ENCODE measurements at places on chromosomes 4 and X.
A peak's percentile ranks its signal among the peaks of the same experiment; 100 is the strongest.

GRCh38 chr4:186881521-186882220 is 158.0 kb upstream of the FAT1 start:
- no peak for DNase-seq

GRCh38 chr4:154714339-154715040 is 29.3 kb upstream of the LRAT start:
- DNase-seq = no peak

- DNase-seq = no peak
Observed at GRCh38 chrX:10781847-10782530, 161.6 kb upstream of the MID1 start.

GRCh38 chrX:119817130-119817690 is 25.8 kb upstream of the RPL39 start:
- DNase-seq = no peak

DNA sequence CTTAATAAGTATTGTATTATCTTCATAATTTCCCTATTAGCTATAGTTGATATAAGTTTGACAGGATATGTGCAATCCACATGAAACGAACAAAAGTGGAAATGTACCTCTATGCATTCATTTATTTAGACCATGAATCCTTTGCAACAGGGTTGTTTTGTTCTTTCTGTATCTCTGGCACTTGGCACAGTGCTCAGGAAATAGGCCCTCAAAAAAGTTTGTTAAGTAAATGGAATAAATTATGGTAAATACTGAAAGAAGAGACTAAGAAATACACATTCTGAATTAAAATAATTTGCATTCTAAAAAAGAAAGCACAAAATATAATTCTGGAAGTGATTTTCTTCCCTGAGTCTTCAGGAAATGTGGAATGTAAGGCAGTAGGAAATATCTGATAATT is 39.3 kb downstream of the TAPT1 start:
- no peak for DNase-seq

GRCh38 chrX:147838465-147839131 is 73.1 kb upstream of the FMR1 start:
- DNase-seq = no peak

DNA sequence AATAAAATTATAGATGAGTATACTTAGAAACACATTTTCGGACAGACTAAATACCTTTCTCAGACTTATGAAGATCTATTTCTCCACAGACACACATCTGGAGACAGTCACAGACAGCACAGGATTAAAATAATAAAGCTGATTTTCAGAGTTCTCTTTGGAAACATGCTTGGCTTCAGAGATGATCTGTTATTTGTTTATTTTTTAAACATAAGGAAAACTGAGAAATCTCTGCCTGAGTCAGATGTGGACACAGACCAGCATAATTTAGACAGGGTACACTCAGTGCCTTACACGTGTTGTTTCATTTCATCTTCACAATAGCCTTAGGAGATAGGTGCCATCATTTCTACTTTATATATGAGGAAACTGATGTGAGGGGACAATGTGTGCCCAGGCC is 92.1 kb downstream of the SLC9A7 start:
- DNase-seq = no peak

DNA sequence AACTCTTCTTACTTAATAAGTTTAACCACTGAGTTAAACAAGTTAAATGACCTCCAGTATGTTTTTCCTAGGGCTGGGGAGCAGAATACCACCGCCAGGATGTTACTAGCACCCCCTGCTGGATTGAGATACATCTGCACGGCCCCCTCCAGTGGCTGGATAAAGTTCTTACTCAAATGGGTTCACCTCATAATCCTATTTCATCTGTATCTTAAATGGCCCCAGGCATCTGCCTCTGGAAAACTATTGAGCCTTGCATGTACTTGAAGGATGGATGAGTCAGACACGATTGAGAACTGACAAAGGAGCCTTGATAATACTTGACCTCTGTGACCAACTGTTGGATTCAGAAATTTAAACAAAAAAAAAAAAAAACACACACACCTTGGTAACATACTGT is 61.5 kb upstream of the MMAA start:
- DNase-seq = peak; percentile 17

DNA sequence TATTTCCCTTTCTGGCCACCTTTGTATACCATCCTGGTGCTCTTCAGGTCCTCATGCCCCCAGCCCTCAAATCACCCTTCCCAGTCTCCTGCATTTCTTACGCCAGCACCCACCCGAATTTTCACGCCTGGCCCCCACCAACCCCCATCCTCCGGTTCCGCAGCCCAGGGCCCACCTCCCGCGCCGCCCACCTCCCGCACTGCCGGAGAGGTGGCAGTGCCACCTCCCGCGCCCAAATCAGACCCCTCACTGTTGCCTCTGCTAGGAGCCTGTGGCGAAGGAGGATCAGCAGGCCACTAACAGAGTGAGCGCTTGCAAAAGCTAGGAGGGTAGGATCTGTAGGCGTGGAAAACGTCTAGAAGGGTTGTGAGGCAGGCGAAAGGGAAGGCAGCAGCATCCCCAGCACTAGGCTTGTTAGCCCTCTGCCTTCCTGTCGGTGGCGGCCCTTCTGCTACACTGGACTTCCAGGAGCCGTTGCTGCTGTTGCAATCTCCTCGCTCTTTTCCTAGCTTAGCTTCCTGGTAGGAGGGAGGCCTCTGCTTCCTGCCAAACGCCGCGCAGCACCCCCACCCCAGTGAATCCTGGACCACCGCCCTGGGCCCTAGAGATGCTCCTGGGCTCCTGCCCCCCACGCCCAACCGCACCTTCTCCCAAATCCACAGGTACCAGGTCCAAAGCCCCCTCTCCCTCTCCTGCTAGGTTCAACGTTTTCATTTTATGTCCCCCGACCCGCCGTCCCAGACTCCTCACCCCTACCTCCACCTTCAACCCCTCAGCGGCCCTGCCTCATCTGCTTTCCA is 51.0 kb downstream of the SPIN2B start:
- no peak for DNase-seq

- peak; percentile 12 for DNase-seq
Observed at GRCh38 chr4:183099537-183100297, 660 bp downstream of the WWC2 start.

DNA sequence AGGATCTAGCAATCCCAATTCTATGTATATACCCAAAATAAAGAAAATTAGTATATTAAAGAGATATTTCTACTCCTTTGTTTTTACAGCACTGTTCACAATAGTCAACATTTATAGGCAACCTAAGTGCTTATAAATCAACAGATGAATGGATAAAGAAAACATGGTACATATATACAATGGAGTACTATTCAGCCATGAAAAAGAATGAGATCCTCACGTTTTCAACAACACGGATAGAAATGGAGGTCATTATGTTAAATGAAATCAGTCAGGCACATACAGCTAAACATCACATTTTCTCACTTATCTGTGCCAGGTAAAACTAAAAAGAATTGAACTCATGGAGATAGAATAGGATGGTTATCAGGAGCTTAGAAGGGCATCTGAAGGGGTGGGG is 45.6 kb upstream of the PABPC5 start:
- DNase-seq = no peak

GRCh38 chr4:107183155-107183774 is 147.2 kb upstream of the DKK2 start:
- DNase-seq = peak; percentile 7

- DNase-seq = no peak
Observed at GRCh38 chr4:123417813-123418212, 21.2 kb downstream of the SPRY1 start.

DNA sequence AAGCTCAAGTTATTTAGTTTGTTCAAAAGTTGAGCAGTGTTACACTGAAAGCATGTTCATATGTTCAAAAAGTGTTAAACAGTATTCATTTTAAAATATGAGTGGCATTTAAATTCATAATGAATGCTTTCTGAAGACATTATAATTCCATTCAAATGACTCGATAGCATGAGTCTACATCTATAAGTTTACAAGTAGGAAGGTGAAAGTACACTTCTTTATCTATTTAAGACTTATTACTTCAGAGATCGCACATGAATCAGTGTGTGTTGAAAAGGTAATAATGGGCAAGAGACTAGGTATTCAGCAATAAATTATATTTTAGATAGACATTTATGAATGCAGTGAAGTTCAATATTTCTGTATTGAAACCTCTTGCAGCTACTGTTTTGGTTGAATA is 456.1 kb downstream of the GRXCR1 start:
- no peak for DNase-seq

- no peak for DNase-seq
Observed at GRCh38 chrX:20374900-20375438, 108.3 kb upstream of the RPS6KA3 start.

DNA sequence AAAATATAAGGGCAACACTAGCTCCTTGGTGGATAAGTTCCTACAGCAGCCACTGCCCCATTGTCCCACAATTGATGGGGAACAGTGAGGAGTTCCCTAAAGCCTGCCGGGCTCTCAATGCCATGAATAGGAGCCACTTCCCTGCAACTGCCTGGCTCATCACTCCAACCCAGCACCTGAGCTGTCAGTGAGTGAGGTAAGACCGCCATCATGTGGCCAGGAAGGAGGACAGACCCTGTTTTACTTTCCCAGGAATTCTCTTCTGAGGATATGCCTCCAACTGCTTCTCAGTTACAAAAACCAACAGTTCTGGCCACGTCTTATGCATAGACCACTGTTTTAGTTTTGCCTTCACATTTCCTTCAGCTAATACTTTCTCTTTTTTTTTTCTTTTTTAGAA is 45.5 kb downstream of the SRPX start:
- DNase-seq = no peak

GRCh38 chrX:41607264-41607832 is 81.4 kb upstream of the GPR34 start:
- no peak for DNase-seq

GRCh38 chr4:30717208-30718020 is 2.8 kb upstream of the PCDH7 start:
- no peak for DNase-seq

GRCh38 chrX:132292793-132293192 is 73.5 kb upstream of the RAP2C start:
- DNase-seq = no peak

- DNase-seq = peak; percentile 79
Observed at GRCh38 chrX:151393514-151393913, 3.5 kb upstream of the VMA21 start.

DNA sequence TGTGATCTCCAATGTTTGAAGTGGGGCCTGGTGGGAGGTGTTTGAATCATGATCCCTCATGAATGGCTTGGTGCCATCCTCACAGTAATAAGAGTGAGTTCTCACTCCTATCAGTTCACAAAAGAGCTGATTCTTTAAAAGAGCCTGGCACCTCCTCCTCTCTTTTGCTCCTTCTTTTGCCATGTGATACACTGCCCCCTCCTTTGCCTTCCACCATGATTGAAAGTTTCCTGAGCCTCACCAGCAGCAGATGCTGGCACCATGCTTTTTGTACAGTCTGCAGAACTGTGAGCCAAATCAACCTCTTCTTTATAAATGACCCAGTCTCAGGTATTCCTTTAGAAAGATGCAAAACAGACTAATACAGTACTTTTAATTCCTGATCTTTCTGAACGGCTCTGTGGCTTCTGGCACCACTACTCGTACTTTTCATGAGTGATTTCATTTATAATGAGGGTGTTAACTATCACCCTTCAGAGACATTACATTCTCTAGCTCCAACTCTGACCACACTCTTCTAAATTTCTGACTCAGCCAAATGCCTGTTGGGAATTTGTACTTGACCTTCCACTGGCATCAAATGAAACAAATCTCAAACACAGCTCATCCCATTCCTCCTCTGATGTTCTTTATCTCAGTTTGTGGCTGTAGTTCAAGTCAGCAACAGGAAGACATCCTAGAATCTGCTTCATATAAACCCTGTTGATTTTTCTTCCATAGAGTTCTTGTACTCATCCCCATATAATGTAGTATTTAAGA is 4.2 kb downstream of the UFSP2 start:
- DNase-seq = no peak

GRCh38 chrX:132227383-132228112 is 8.3 kb upstream of the RAP2C start:
- DNase-seq = no peak

GRCh38 chr4:87978681-87979080 is 3.2 kb downstream of the SPP1 start:
- no peak for DNase-seq

GRCh38 chrX:69919749-69920148 is 130.0 kb downstream of the AWAT2 start:
- DNase-seq = no peak

DNA sequence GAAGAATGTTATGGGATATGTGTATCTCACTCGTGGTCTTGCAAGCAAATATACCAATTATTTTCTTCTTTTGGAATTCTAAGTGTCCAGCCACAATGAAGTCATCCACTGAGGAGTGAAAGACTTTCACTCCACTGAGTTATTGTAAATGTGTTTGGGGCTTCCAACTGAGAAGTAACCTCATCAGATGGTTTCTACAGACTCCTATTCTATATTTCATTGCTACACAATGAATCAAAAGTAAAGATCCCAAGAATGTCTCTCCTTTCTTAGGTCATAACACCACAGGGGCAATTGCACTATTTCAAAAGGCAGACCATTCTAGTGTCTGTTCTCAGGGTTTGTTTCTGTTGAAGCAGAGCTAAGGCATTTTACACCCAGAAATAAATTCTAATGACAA is 12.3 kb upstream of the VCX2 start:
- DNase-seq = no peak

DNA sequence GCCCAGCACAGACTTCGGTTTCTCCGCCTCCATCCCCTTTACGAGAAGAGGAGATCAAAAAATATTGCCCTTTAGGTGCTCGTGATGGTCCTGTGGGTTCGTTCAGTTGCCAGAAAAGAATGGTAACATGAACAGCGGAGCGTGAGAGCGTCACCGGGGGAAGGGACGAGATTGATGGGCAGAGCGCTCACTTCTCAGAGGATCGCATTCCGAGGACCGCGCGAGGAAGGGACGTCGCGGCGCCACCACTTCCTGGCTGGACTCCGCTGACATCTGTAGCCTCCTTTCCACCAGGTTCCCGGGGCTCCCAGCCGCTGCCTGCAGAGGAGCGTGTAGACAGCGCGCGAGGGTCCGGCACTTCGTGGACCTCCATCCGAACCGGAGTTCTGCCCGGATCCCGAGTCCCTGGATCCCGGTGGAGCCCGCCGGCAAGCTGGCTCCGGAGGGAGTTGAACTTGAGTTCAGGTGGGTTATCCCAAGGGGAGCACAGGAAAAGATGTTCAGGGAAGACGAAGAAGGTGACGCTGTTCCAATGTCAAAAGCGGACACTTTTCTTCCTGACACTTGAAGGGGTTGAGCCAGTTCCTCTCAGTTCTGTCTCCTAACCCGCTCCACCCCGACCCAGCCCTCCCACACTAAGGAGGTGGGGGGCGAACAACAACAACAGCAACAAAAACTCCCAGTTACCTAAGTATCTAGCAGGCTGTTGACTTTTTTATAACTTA is 484 bp downstream of the GALNTL6 start:
- DNase-seq = no peak

DNA sequence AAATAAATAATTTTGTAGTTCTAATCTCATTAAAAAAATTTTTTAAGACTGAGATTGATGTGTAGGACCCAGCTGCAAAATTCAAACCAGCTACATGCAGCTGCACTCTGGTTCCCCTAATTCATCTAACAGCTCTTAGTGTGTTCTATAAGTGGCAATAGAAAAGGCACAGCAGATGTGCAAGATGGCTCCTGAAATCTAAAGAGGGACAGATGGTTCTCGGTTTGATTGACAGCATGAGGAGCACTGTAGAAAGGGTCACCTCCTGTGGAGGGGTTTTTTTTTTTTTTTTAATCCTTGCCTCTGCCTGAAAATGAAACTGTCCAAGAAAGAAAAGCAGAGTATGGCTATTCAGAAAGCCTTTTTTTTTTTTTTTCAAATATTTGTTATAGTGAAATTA is 16.9 kb upstream of the OCIAD1 start:
- no peak for DNase-seq

GRCh38 chr4:1771555-1772305 is 21.4 kb upstream of the FGFR3 start:
- no peak for DNase-seq

All from CD8-positive, alpha-beta memory T cell (primary cell).